Vagina (tissue), 2 donors: ENCODE measurements at places on chromosomes 4 and X.

- DNase-seq: no peak
Measured at GRCh38 chrX:132330156-132330729, 111.0 kb upstream of the RAP2C start.

GRCh38 chr4:54802336-54802735 lies 144.6 kb downstream of the KIT start:
- DNase-seq: no peak

- DNase-seq: no peak
Measured at GRCh38 chr4:112213091-112213490, 18.5 kb upstream of the AP1AR start.

- no peak for DNase-seq
Measured at GRCh38 chr4:115274545-115274944, 161.1 kb upstream of the NDST4 start.

DNA sequence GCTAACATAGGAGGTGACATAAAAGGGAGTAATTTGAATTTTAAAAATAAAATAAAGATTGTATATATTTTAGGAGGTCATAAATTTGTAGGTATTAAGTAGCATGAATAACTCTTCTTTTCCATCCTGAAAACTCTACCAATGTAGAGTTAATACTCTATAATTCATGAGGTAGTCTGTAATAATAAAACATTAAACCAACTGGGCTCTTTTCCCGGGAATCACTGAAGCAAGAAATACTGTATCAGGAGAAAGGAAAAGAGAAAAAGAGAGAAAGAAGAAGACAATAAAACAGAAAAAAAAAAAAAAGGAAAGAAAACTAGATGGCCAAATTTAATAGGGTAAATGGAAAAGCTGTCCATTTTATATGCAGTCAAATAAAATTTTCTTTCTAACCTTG lies 984.4 kb downstream of the CCSER1 start:
- DNase-seq: no peak

- no peak for DNase-seq
Measured at GRCh38 chr4:187782286-187782824, 213.2 kb upstream of the ZFP42 start.

GRCh38 chrX:39757971-39758370 lies 339.8 kb downstream of the BCOR start:
- DNase-seq: no peak

DNA sequence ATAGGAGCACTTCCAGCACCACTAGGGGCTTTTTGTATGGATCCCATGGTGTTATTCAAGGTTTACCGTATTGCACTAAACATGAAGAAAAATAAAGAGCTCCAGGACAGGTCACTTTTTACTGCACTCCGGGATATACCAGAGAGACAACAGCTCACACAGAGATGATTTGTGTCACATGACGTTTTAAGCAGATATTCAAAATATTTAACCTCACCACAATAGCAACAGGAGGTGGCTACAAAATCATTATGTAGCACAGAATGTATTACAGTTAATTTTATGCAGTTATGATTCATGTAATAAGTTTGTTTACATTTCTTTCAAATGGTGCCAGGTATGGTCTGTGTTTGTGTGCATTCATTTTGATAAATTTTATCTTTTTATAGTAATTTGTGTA lies 100.6 kb downstream of the LUZP4 start:
- no peak for DNase-seq

DNA sequence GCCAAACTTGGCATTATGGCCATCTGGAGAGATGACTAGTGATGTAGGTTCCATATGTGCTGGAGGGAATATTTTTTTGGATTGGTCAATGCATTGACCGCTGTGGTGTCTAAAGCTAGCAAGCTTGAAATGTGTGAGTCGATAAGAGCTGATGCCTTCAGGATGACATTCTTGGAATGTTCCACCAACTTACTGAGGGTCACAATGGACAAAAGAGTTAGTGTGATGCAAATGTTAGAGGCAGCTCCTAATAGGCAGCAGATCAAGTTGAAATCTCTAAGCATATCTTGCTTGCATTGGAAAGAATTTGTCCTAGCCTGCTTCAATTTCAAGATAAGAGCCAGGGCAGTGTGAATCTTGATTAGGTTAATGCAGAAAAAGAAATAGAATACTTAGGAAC lies 210.4 kb upstream of the AFF2 start:
- no peak for DNase-seq

GRCh38 chr4:122914292-122914904 lies 8.0 kb downstream of the NUDT6 start:
- no peak for DNase-seq

GRCh38 chr4:6242271-6243029 lies 27.2 kb upstream of the WFS1 start:
- DNase-seq: no peak

DNA sequence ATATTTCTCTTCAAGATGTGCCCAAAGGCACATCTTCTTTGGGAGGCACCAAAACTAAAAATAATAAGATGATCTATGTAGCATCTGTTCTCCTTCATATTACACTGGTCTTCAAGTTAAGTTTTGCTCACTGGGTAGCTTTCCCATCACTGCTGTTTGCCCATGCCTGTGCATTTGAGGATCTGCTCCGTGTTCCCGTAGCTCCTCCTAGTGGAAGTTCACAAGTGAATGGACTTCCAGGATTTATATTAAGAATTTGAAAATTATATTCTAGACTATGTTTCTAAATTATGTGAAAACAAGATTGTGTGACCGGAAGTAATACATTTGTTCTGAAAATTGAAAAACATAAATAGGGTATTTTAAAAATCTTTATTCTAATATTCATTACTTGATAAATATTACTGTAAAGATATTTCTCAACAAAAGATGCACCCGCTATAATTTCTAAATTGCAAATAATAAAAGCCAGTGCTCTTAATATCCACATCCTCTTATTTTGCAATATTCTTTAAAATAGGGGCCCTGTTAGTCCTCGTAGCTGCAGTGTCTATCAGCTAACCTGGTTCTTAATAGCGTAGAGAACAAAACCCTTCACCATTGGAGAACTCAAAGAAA lies 147.7 kb downstream of the RBM46 start:
- no peak for DNase-seq

DNA sequence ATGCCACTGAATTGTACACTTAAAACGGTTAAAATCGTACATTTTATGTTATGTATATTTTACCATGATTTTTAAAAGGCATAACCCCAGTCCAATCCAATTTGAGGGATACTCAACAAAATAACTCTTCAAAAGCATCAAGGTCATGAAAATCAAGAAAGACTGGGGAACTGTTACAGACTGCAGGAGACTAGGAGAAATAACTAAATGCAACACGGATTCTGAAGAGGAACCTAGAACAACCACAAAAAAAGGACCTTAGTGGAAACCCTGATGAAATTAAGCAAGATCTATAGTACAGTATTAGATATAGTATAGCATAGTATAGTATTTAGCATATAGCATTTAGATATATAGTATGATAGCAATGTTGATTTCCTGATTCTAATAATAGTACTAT lies 26.8 kb downstream of the SH3KBP1 start:
- DNase-seq: no peak

GRCh38 chr4:152117933-152118507 lies 357.2 kb upstream of the GATB start:
- DNase-seq: peak; percentile 80

DNA sequence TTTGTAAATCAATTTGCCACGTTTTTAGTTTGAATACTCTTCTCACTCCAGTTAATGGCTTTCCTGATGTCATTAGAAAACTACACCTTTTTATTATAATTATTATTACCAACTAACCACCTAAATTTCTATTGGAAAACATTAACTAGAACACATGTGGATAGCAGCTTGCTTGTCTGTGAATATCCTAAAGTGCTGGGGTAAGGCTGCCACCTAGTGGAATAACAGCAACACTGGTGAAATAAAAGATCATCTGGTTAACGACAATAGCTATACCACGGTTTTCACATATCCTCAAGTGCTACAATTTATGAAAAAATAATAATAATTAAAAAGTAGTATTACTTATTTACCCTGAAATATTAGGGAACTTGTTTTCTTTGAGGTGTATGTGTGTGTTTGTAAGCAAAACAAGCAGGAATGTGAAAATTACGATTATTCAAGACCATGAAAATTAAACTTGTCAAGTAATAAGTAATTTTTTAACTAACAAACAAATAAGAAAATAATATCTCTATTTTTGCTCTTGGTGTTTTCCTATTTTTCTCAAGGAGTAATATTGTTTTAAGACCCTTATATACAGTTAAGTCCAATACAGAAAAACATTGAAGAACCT lies 130.1 kb upstream of the TECRL start:
- DNase-seq: no peak

DNA sequence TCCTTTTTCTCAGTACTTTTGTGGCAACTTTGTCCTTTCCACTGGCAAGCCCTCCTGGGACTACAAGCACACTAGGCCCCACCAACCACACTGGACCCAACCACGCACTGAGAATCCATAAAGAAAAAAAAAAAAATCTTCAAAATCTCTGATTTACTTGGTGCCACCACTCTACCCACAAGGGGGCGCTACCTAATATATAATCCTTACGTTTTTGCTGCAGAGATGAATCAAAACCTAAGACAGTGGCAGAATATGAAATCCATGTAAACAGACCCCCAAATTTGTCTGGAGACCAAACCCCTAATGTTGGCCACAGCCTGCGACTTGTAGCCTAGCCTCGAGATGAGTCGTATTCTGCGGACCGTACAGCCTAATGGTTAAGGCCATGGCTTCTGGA lies 63.5 kb upstream of the ARHGAP36 start:
- no peak for DNase-seq

- DNase-seq: no peak
Measured at GRCh38 chr4:11072999-11073398, 355.7 kb downstream of the HS3ST1 start.

GRCh38 chr4:152172146-152172545 lies 363.7 kb downstream of the FBXW7 start:
- no peak for DNase-seq

- DNase-seq: no peak
Measured at GRCh38 chr4:158259955-158260575, 49.8 kb downstream of the TMEM144 start.

DNA sequence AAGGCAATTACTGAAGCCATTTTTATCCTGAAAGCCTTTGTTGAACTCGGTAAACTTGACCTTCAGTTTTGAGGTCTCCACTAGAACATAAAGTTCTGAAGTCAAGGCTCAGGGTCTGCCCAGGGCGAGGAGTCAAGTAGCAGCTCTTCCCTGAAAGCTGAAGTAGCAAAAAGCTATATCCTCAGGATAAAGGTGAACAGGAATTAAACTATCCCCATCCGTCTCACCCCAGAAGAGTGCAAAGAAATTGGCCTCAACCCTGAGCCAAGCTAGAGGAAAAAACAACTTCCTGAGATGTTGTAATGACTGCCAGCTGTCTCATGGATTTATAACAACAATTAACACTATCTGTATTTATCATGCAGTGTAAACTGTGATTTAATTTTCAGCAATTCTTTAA lies 590.8 kb downstream of the SPRY1 start:
- DNase-seq: no peak

- DNase-seq: no peak
Measured at GRCh38 chrX:13667919-13668318, 15.0 kb downstream of the TCEANC start.

GRCh38 chr4:55161739-55162138 lies 36.3 kb upstream of the KDR start:
- no peak for DNase-seq

GRCh38 chr4:173835903-173836302 lies 305.9 kb upstream of the HAND2 start:
- DNase-seq: no peak

DNA sequence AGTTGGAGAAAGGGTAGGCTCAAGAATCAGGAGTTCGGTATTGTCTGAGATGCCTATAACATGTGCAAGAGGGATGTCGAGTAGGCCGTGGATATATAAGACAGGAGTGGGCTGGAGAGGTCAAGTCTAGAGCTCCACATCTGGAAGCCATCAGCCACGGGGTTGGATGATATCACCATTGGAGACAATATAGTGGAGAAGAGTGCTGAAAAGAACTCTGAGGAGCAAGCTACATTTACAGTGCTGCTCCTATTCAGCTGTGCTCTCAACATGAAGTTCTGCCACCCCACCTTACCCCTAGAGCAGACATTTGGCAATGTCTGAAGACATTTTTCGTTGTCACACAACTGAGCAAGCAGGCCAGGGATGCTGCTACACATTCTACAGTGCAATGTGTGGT lies 20.9 kb upstream of the PLAC1 start:
- no peak for DNase-seq

DNA sequence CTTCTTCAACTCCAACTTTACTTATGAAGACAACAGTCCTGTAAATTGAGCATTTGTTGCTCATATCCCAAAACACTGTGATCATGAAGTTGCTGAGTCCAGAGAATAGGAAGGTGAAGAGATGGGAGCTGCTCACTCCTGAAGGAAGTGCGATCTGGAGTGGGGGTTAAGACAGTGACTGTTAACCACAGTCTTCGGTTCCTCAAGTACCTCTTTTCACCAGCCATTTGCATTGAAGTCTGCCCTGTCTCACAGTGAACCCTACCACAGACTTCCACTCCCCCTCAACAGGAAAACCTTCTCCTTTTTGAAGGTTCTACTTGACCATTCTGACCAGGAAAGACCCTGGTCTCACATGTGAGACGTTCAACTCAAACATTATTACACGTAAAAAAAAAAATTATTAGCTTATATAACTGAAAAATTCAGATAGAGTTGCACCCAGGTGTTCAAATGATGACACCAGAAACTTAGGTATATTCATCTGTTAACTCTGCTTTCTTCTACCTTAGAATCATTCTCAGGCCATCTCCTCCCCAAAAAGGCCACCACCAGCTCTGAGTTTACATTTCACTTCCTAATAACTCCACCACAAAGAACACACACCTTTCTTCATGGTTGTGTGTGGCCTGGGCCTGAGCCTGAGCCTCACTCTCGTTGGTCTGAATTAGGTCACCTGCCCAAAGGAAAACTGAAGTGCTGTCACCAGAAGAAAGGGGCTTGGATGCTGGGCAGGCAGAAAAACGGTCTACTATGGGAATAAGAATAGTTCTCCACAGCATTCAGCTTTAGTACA lies 199.2 kb downstream of the DCTD start:
- no peak for DNase-seq

- no peak for DNase-seq
Measured at GRCh38 chr4:107870916-107871786, 46.4 kb downstream of the SGMS2 start.

DNA sequence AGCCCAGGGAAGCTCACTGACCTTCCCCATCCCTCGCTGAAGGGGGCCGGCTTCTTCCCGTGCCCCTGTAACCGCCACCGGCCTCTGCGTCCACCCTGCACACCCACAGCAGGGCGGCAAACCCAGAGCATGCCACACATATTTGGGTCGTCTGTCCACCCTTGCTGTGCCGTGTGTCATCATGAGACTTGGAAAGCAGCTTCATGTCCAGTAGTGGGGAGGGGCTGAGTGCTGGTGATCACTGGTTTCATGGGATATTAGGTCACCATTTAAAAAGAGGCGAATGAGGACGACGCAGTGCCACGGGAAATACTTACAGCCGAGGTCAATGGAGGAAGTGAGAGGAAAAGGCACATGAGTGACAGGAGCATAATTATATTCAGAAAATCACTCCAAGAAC lies 74.8 kb downstream of the HTRA3 start:
- DNase-seq: peak; percentile 37
